ENCODE measurements at places on chromosomes 4 and X. TPM values are rescaled to one million over a fixed set of nuclear protein-coding genes. Genes with fewer than 3 reads are reported as not detected.

Gene PIR
- total RNA-seq, result 6.2 TPM

Gene PPM1K
- 125 TPM for total RNA-seq

- no peak for DNase-seq
- no peak overlapping the region for H3K4me3 ChIP-seq
- no peaks in the 10 kb centered on the region for H3K27me3 ChIP-seq
- no peaks in the 10 kb centered on the region for H3K4me1 ChIP-seq
- no peak overlapping the region for H3K27ac ChIP-seq
Observed at GRCh38 chr4:54473077-54473545, 184.6 kb upstream of the KIT start.

DNA sequence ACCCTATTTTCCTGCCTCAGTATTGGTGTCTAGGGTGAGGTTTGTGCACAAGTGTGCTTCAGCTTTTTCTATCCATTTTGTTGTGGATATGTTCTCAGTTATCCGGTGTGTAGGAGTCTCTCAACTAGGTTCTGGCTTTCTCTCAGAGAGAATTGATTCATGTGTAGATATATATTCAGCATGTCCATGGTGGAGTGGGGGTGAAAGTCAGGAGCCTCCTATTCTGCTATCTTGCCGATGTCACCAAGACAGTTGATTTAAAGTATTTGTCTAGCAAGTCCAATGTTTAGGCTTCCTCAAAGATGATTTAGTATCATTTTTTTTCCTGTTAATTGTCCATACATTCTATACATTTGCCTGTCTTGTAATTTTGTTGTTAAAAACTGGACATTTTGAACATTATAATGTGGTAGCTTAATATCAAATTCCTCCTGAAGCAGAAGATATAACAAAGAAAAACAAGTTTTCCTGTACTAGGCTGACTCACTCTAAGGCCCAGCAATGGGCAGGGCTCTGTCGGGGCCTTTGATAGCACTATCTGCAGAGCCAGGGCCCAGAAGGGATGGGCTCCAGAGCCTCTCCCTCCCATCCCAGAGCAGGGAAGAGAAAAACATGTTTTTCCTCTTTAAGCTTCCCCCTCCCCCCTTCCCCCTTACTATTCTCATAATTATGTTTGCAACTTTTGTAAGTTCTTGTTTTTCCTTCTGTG is 37.6 kb downstream of the GLUD2 start:
- no peak overlapping the region for H3K27ac ChIP-seq
- H3K27me3 ChIP-seq, result no peaks in the 10 kb centered on the region
- no peak overlapping the region for H3K4me3 ChIP-seq
- no peaks in the 10 kb centered on the region for H3K36me3 ChIP-seq

DNA sequence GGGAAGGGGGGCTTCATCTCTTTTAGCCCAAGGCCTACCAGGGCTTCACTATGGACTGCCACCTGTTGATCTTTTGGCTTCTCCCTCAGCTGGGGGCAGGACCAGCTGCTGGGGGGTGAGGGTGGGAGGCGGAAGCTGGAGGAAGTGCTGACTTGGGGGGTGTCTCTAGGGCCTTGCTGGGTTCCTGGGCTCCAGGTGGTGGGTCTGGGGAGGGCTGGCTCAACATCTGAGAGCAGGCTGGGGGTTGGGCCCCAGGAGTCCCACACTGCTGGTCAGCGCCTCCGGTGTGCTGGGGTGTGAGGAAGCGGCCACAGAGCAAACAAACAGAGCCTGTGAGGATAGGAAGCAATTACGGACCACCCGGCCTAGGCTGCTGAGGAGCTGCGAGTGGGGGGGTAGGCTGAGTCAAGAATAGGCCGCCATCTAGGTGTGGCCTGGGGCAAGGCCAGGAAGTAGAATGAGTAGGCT is 85.7 kb downstream of the EFNB1 start:
- H3K36me3 ChIP-seq, result no peaks in the 10 kb centered on the region
- H3K27ac ChIP-seq, result no peak overlapping the region
- peaks cover 8% of the 10 kb centered on the region for H3K4me1 ChIP-seq
- no peak overlapping the region for H3K4me3 ChIP-seq

DNA sequence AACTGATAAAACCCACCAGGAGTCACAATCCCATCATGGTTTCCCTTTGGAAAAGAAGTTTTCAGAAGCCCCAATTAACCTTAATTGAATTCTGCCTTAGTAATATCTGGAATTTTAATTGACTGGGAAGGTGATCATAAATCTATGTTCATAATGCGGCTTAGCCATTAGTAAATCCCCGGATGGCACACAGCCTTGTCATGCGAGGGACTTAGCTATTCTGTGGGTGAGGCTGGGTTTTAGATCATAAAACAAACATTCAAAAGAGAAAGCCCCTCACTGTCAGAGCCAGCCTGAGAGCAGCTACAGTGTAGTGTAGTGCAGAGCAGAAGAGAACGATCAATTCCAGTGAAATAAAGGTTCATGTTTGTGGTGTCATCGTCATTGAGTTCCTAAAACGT is 124.0 kb upstream of the NOCT start:
- no peak overlapping the region for H3K27ac ChIP-seq
- H3K4me3 ChIP-seq, result no peak overlapping the region
- H3K36me3 ChIP-seq, result no peaks in the 10 kb centered on the region
- no peak for DNase-seq

DNA sequence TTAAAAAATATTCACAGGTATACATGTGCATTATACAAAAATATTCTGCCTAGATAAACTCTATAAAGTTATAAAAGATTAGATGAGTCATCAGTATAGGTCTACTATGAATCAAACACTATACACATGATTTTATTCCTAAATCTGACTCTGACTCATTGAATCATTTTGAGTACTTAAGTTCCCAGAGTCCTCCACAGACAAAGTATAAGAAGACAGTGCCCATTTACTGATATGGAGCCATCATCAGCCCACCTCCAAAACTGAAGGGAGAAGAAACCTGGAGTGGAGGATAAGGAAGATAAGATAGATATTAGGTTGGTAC is 28.7 kb upstream of the ANTXR2 start:
- H3K27me3 ChIP-seq, result peaks cover 7% of the 10 kb centered on the region
- no peak overlapping the region for H3K4me3 ChIP-seq
- no peaks in the 10 kb centered on the region for H3K4me1 ChIP-seq
- H3K27ac ChIP-seq, result no peak overlapping the region
- DNase-seq, result no peak

Gene KLF8
- total RNA-seq, result 3.4 TPM

Gene ENAM
- total RNA-seq, result not detected

DNA sequence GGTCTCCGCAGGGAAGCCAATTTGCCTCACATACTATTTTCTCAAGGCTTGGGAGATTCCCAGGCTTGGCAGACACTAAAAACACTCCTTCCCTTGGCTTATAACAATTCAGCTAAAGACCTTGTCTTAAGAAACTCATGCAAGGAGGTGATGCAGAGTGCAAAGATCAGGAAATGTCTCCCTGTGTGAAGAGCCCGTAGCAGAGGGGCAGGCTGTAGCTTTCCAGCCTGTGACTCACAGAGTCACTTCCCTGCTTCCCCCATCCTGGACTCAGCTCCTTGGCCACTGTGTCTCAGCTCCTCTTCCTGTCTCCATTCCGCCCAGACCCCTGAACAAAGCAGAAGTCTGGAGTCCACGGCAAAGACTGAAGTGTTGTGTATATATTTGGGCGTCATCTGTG is 56.1 kb downstream of the KDR start:
- no peaks in the 10 kb centered on the region for H3K27me3 ChIP-seq
- no peaks in the 10 kb centered on the region for H3K36me3 ChIP-seq
- no peak for DNase-seq
- no peak overlapping the region for H3K4me3 ChIP-seq

DNA sequence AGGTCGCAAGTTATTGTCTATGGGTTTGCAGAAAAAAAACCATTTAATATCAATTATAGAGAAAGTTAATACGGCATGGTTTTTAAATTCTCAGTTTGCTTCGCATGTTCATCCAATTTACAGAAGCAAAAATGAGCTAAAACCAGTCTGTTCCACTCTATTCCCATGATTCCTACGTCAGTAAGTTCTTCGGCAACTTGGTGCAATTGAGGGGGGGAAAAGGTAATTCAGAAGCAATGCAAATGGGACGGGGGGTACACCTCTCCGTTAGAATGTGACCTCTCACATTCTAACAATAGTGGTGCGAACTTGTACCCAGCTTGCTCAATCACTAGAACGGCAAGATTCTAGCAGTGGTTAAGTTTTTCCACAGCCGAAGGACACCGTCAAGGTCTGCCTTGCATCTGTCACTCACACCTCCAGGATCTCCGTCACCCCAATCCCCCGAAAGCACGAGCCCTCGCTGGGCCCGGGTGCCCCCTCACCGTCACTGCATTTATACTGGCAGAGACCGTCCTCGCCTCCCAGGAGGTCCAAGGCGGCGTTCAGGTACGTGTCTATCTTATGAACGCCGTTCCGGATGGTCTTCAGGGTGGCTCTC is 653 bp downstream of the PLA2G12A start:
- peak overlapping the region; percentile 71 for H3K27ac ChIP-seq
- H3K4me3 ChIP-seq, result peak overlapping the region; percentile 87
- no peaks in the 10 kb centered on the region for H3K27me3 ChIP-seq
- peaks cover 15% of the 10 kb centered on the region for H3K36me3 ChIP-seq

DNA sequence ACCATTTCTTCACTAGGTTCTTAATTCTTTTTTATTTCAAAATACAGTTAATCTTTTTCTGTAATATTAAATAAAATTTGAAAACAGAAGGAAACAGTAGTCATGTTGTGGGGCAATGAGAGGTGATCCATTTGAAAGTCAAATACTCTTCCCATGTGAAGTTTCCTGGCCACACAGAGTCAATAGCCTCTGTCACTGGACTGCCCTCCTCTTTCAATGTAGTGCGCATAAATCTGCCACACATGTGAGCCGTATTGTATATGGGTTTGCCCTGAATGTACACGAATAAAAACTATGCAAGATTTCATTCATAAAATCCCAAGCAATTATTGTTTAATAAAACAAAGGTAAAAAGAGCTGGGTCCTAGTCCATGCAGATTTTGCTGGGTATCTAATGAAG is 59.1 kb downstream of the NKX6-1 start:
- no peaks in the 10 kb centered on the region for H3K36me3 ChIP-seq
- peaks cover 4% of the 10 kb centered on the region for H3K27me3 ChIP-seq

DNA sequence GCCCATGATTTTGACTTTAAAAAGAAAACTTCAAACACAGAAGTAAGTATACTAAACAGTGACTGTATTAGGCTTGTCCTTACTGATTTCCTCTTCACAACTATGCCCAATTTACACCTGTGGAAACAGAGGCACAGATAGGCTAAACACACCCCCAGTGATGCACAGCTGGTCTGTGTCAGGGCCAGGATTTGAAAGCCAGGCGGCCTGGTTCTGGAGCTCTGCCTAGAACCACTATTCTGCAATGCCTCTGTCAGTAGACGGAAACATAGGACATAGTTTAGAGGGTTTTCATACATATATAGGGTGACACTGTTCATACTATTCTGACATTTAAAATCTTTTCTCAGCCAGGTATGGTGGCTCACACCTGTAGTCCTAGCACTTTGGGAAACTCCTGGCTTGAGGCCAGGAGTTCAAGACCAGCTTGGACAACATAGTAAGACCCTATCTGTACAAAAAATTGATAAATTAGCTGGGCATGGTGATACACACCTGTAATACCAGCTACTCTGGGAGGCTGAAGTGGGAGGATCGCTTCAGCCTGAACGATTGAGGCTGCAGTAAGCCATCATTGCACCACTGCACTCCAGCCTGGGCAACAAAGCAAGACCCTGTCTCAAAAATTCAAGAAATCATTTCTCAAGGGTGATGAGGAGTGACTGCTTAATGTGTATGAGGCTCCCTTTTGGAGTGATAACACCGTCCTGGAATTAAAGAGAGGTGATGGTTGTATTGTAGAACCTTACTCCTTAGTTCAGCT is 23.0 kb upstream of the CBR4 start:
- no peaks in the 10 kb centered on the region for H3K4me1 ChIP-seq
- peaks cover 3% of the 10 kb centered on the region for H3K27me3 ChIP-seq
- H3K4me3 ChIP-seq, result no peak overlapping the region
- no peak overlapping the region for H3K27ac ChIP-seq
- H3K36me3 ChIP-seq, result no peaks in the 10 kb centered on the region

GRCh38 chrX:10404436-10404835 is 215.9 kb downstream of the MID1 start:
- H3K36me3 ChIP-seq, result no peaks in the 10 kb centered on the region
- H3K4me1 ChIP-seq, result no peaks in the 10 kb centered on the region
- no peaks in the 10 kb centered on the region for H3K27me3 ChIP-seq
- no peak for DNase-seq
- no peak overlapping the region for H3K4me3 ChIP-seq
- H3K27ac ChIP-seq, result no peak overlapping the region

GRCh38 chr4:164484551-164484950 is 269.4 kb upstream of the SMIM31 start:
- no peaks in the 10 kb centered on the region for H3K27me3 ChIP-seq
- no peaks in the 10 kb centered on the region for H3K4me1 ChIP-seq
- no peaks in the 10 kb centered on the region for H3K36me3 ChIP-seq
- no peak overlapping the region for H3K4me3 ChIP-seq

GRCh38 chr4:27917381-27917780 is 1056.7 kb downstream of the STIM2 start:
- H3K4me3 ChIP-seq, result no peak overlapping the region
- no peaks in the 10 kb centered on the region for H3K4me1 ChIP-seq
- H3K27me3 ChIP-seq, result no peaks in the 10 kb centered on the region
- no peak for DNase-seq
- H3K36me3 ChIP-seq, result no peaks in the 10 kb centered on the region

- DNase-seq, result peak; percentile 42
- H3K27me3 ChIP-seq, result peaks cover 44% of the 10 kb centered on the region
- peaks cover 19% of the 10 kb centered on the region for H3K4me1 ChIP-seq
- peak overlapping the region; percentile 77 for H3K4me3 ChIP-seq
Observed at GRCh38 chr4:82797405-82798111, 1.0 kb downstream of the SCD5 start.

DNA sequence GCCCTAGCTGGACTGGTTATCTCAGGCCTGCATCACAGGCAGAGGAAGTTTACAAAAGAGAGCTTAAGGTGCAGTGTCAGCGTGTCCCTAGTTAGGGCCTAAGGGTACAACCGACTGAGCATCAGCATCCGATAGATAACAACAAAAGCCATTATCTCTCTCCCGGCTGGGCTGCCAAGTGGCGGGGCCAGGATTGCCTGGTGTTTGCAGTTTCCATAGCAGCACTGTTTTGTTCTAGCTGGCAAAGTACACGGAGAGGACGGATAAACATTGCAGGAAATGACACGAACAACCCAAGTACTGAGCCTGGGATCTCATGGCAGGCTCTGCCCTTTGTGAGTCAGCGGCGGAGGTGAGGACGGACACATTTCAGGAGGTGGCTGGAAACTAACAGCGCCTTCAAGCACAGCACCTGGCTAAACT is 104.7 kb upstream of the NOCT start:
- H3K4me1 ChIP-seq, result no peaks in the 10 kb centered on the region
- no peaks in the 10 kb centered on the region for H3K36me3 ChIP-seq
- H3K27ac ChIP-seq, result no peak overlapping the region
- no peak overlapping the region for H3K4me3 ChIP-seq
- peaks cover 3% of the 10 kb centered on the region for H3K27me3 ChIP-seq
- DNase-seq, result no peak

DNA sequence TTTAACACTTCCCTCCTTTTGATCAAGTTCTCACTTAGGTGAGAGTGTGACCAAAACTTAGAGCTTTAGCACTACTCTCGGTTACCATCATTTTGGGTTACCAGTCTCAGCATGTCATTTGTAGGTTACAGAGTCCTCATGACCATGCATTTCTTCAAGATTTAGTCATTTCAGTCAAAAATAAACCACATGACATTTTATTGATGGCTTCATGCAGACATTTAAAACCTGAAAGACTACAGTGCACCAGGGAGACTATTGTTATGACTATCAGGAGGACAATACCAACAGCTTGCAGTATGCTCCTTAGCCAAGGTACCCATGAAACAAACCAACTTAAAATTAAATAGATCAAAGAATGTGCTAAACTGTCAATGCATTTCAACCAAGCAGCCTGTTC is 498.1 kb upstream of the FSTL5 start:
- H3K4me3 ChIP-seq, result no peak overlapping the region
- H3K27ac ChIP-seq, result no peak overlapping the region
- no peaks in the 10 kb centered on the region for H3K36me3 ChIP-seq
- DNase-seq, result no peak

Data from activated CD8-positive, alpha-beta memory T cell treated with anti-CD3 and anti-CD28 coated beads, Interleukin-2, amount 10 ng/mL, durations not matched to agents 7 days and 5 days (primary cell).